ENCODE measurements at places on chromosomes 11 and 22.

DNA sequence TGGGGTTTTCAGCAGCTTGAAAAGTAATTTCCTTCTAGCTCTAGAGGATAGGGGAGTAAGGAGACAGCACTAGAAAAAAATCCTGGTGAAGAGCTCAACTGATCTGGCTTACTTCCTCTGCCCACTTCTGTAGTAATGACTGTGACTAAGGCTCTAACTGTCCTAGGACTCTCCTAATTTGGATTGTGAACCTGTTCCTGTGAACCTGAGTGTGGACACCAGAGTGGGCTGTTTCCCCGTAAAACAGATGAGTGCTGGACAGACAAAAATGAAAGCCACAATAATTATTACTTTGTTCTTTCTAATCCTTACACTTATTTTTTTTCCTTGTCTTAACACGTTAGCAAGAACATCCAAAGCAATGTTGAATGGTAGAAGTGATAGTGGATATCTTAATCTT, 154.1 kb downstream of the AASDHPPT start:
- no peak for DNase-seq

- DNase-seq = no peak
Observed at GRCh38 chr11:11250470-11250869, 102.6 kb downstream of the CSNK2A3 start.

DNA sequence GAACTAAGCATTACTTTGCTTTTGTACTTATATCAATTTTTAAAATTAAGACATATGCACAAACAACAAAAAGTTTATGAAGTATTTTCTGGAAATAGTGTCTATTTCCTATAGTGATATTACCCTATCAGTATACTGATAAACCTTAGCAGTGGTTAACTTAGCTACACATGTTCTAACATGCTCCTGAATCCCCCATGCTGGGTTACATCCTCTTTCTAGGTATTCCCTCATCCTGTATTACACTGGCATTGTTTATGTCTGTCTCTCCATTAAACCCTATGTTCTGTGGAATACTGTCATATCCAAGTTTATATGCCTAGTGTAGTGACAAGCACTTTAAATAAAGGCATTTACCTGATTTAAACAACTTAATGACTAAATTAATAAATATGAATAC, 1.8 kb upstream of the FAR1 start:
- DNase-seq = no peak

DNA sequence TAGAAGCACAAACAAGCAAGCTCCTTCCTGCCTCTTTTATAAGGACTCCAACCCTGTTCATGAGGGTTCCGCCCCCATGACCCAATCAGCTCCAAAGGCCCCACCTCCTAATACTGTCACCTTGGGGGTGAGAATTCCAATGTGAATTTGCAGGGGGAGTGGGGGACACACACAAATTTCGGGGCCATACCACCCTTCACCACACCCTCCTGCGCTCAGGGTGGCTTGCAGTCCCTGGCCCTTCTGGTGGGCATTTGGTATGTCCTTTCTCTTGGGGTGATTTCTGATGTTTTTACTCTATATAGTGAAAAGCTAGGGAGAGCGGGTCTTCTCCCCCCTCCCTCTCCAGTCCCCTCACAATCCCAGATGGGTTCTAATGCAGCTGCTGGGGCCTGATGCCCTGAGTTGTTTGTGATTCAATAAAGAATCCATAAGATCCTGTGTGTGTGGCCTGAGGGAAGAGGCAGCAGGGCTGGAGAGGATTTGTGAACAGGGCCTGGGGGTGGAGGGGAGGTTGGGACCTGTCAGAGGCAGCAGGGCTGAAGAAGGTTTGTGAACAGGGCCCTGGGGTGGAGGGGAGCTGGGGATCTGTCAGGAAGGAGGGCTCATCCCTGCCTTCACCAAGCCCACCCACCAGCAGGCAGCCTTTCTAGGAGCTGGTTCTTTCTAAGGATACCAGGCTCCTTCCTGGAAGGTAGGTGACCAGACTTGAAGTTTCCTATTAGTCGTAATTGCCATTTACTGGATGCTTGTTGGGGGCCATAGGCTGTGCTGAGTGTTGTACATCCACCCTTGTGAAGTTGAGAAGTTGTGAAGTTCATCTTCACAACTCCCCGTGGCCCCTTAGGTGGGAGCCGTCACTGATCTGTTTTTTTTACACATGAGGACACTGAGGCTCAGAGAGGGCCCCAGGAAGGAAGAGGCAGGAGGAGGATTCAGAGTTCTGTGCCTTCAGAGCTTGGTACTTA, 7.9 kb downstream of the SLC35C1 start:
- DNase-seq = no peak

GRCh38 chr22:20904008-20904979, 12.9 kb upstream of the CRKL start:
- no peak for DNase-seq

GRCh38 chr11:12402025-12402424, 24.7 kb downstream of the PARVA start:
- DNase-seq = no peak

DNA sequence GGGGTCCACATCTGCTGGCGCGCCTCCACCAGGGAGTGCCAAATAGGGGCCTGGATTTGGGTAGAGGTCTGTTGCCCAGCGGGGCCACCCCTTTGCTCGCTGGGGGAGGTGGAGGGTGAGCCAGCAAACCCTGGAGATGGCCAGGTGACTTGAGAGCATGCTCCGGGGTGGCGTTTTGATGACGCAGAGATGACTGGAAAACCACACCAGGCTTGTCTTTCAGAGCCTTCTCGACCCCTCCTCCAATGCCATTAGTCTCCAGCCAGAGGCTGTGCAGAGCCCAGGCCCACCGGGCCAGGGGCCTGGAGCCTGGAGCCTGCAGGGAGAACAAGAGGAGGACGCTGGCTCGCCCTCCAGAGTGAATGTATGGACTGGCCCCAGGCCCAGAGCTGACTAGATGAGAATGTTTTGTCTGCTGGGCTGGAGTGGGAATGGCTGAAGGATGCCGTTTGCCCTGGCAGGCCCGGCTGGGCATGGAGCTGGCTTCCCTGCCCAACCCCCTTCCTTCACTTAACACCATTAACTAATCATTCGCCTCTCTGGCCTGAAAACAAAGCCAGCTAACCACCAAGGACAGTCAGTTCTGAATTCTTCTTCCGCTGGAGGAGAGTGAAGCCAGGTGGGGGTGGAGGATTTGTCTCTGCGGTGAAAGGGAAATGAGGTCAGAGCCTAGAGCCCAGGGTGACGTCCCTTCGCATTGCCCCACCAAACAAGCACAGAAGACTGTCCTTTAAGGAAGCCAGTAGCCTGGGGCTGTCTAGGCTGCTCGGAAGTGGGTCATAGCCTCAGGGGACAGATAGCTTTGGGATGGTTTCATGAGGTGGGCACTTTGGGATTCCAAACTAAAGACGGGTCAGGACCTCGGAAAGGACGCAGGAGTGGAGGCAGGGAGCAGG, 1.6 kb upstream of the MCAM start:
- DNase-seq = no peak

DNA sequence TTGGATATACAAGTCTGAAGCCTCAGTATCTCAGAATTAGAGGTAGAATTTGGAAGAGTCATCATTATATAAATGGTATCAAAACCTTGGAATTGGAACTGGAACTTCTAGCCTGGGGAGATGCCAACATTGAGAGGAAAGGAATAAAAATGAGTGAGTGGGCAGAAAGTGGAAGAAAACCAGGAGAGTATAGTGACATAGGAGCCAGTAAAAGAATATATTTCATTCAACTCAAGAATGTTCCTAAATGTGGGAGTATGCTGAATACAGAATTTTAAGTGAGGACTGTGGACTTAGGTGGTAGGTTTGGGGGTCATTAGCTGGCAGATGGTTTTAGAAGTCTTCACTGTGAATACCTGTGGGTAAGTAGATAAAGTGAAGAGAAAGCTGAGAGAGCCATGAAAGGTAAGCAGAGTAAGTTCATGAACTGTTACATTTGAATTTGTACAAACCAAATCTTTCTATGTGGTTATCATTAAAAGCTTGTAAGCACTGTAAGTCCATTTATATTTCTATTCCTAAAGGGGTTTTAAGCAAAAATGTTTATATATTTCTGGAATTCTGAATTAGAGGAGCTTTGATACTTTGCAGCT, 60.2 kb downstream of the PDHX start:
- DNase-seq = no peak

GRCh38 chr11:114156782-114157181, 97.3 kb downstream of the ZBTB16 start:
- no peak for DNase-seq

DNA sequence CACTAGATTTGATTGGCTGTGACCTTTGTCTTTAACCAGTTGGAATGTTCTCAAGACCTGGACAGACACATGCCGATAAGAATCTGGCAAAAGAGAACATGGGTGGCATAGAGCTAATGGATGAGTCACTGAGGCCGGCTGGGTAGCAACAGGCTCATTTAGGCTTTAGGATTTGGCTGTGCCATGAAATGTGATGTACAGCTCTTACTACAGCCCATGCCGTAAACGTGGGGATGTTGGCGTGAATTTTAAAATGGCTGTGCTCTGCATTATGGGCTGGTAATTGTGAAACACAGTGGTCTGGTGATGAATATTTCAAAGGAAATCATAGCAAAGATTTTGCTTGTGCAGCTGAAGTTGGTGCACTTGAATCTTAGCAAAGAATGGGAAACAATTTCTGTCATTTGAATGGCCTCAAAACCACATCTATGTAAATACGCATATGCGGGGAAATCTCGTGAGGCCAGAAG, 332.4 kb downstream of the TBC1D22A start:
- no peak for DNase-seq
